PC-3 (cell line): ENCODE measurements at places on chromosomes 1 and 21.
A peak's percentile ranks its signal among the peaks of the same experiment; 100 is the strongest.

DNA sequence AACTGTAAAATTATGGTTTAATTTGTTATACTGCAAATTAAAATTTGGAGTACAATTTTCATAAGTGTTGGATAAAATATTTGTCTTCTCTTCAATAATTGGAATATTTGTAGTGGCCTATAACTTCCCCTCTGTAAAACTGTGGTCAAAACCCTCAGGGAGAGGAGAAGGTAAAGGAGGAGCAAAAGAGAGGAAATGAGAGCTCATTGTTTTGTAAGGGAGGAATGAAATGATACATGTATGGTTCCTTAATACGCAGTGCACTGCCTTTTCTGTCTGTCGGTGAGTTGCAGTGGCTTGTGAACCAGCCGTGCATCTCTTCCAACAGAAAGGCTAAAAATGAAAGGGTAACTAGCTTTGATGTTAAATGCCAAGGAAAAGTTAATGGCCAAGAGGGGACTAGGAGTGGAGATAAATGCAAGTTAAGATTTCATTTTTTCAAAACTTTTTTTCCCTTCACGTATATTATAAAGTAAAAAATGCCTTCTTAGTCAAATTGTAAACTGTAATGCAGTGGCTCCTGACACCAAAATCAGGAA, 26.4 kb downstream of the LRRC8D start:
- peaks cover 16% of the 10 kb centered on the region for H3K4me1 ChIP-seq
- peaks cover 7% of the 10 kb centered on the region; the same call in 1 of the 2 replicates for H3K36me3 ChIP-seq
- DNase-seq, result no peak
- H3K4me3 ChIP-seq, result no peak overlapping the region

DNA sequence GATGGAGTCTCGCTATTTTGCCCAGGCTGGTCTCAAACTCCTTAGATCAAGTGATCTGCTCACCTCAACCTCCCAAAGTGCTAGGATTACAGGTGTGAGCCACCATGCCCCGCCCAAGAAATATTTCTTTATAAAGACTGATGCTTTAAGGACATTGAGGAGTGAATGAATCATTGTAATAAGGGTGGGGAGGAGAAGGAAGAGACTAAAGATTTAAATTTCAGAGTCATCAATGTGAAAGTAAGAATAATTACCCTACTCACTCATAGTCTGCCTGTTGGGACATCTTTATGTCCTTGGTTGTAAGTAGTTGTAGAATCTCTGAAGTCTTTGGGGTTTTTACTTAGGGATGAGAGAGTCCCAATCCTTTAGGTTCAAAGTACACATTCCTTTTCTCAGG, 7.3 kb downstream of the KDM1A start:
- H3K27ac ChIP-seq, result no peak overlapping the region
- no peaks in the 10 kb centered on the region for H3K27me3 ChIP-seq
- no peak overlapping the region for H3K4me3 ChIP-seq

DNA sequence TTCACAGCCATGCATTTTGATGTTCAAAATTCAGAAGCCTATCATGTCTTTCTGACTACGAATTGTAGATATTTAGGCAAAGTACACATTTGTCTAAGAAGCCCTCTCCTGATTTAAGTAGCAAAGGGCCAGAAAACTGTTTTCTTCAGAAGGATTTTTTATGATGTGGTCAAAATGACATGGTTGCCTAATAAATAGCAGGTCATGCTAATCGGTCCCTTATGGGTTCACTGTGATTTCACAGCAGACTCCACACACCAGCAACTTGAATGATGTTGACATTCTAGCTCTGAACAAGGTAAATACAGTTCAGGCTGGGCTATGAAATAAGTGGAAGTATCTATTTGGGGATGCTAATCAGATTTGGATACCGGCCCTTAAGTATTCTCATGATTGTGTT, 178.7 kb upstream of the DPYD start:
- H3K27ac ChIP-seq, result no peak overlapping the region
- H3K4me1 ChIP-seq, result peaks cover 25% of the 10 kb centered on the region
- H3K4me3 ChIP-seq, result no peak overlapping the region
- DNase-seq, result no peak

DNA sequence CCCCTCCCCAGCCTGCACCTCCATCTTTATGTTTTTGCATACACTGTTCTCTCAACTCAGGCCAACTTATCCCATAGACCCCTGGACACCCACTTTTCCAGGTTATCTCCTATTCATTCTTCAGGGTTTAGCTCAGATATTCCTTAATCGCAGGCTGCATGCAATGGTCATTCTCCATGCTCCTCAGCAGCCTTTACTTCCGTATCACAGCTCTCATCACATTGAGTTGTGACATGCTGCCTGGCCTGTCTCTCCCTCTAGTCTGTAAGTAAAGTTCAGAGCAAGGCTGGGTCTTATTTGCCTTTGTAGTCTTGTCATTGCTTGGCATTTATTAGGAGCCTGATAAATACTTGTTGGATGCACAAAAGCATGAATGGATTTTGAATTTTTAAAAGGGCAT, 6.9 kb downstream of the DNAJC6 start:
- no peak for DNase-seq
- H3K4me3 ChIP-seq, result no peak overlapping the region
- no peaks in the 10 kb centered on the region for H3K27me3 ChIP-seq
- H3K27ac ChIP-seq, result no peak overlapping the region

GRCh38 chr1:98177751-98178150, 256.9 kb upstream of the DPYD start:
- 0 out of 2 replicates have a peak, but pooled peaks cover 4% of the 10 kb centered on the region for H3K4me1 ChIP-seq
- no peak overlapping the region for H3K27ac ChIP-seq
- DNase-seq, result no peak
- no peaks in the 10 kb centered on the region for H3K36me3 ChIP-seq
- H3K27me3 ChIP-seq, result no peaks in the 10 kb centered on the region
- no peak overlapping the region for H3K4me3 ChIP-seq

DNA sequence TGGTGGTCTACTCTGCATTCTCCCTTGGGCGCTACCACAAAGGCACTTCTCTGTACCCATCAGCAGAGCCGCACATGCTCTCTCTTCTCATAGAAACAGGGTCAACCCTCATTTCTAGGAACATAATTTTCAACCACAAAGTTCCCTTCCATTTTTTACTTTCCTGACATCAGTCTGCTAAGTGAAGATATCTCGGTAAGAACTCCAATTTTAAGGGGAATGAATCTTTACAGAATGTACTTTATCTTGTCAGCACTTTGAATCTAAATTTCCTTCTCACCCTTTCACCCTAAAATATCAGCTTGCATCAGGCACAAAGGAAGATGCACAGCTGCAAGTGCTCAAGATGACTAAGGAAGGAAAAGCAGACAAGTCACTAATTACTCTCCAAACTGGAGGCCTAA, 545.9 kb downstream of the SMYD3 start:
- no peak for DNase-seq
- H3K4me3 ChIP-seq, result no peak overlapping the region
- no peak overlapping the region for H3K27ac ChIP-seq
- no peaks in the 10 kb centered on the region for H3K27me3 ChIP-seq

DNA sequence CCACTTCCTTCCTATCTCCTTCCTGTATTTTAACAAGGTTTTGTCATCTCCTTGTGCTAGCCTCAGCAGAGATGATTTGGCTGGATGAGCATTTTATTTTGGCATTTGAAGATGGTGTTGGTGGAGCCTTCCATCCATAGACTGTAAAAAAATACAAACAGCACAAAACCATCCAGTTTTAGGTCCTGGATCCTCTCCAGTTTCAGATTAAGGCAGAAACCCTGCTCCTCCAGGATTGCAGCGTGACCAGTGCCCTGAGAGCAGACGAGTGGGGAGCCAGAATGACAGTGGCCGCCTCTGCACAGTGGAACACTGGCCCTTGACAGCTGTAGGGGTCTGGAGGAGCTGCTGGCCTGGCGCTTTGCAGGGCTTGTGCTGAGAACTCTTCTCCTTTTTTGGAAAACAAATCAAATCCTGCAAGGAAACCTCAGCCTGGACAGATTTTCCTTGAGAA, 72.2 kb upstream of the GADD45A start:
- no peak overlapping the region for H3K4me3 ChIP-seq
- no peaks in the 10 kb centered on the region for H3K36me3 ChIP-seq
- no peaks in the 10 kb centered on the region for H3K27me3 ChIP-seq
- peaks cover 23% of the 10 kb centered on the region for H3K4me1 ChIP-seq
- DNase-seq, result peak; percentile 35

- no peak overlapping the region for H3K4me3 ChIP-seq
- no peaks in the 10 kb centered on the region for H3K36me3 ChIP-seq
- H3K27me3 ChIP-seq, result no peaks in the 10 kb centered on the region
- no peaks in the 10 kb centered on the region for H3K4me1 ChIP-seq
- no peak for DNase-seq
- H3K27ac ChIP-seq, result no peak overlapping the region
These were observed 31.8 kb upstream of the CSF3R start for GRCh38 chr1:36514501-36514900.

- DNase-seq, result no peak
- no peak overlapping the region for H3K27ac ChIP-seq
- H3K27me3 ChIP-seq, result no peaks in the 10 kb centered on the region
These were observed 28.5 kb downstream of the DENND2C start for GRCh38 chr1:114641377-114641776.

DNA sequence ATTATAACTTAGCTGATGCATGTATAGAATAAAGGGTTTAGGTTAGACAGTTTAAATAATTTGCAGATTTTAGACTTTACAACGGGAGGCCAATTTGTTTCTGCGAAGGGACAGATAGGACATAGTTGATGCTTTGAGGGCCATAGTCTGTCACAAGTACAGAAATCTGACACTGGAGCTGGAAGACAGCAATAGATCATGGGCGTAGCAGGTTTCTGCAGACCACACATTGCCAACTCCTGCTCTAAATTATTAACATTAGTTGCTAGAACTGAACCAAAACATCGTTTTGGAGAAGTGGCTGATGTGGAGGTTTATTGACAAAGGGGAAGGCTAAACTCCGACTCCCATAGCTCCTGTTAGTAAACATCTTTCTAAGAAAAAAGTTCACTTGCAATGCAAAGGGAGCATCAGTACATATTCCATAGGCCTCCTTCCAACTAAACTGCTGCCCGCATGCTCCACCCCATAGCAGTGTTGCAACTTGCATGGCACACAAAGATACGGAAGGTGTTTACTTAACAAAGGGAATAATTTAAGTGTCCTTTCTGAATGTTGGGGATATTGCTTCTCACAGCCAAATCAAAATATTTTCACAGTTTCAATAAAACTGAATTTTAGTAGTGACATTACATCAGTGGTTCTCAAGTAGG, 862.0 kb upstream of the CXADR start:
- H3K27ac ChIP-seq, result no peak overlapping the region
- no peak overlapping the region for H3K4me3 ChIP-seq
- H3K27me3 ChIP-seq, result 0 out of 2 replicates have a peak, but pooled peaks cover 4% of the 10 kb centered on the region
- no peak for DNase-seq

DNA sequence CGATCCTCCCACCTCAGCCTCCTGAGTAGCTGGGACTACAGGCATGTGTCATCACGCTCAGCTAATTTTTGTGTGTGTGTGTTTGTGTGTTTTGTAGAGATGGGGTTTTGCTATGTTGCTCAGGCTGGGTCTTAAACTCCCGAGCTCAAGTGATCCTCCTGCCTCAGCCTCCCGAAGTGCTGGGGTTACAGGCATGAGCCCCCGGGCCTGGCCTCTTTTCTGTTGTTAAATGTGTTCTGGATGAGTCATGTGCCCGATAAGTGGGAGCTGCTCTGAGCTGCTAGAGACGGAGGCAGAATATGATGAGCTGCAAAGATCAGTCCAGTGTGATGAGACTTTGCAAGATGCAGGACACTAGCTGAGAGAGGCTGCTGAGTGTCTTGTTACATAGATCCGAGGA, 75.5 kb downstream of the VPS13D start:
- DNase-seq, result no peak
- H3K27ac ChIP-seq, result no peak overlapping the region
- peaks cover 19% of the 10 kb centered on the region for H3K36me3 ChIP-seq
- no peaks in the 10 kb centered on the region for H3K4me1 ChIP-seq
- H3K27me3 ChIP-seq, result no peaks in the 10 kb centered on the region

GRCh38 chr1:156707417-156708217, 2.2 kb upstream of the CRABP2 start:
- no peak overlapping the region for H3K27ac ChIP-seq
- no peaks in the 10 kb centered on the region for H3K27me3 ChIP-seq
- no peak overlapping the region for H3K4me3 ChIP-seq
- peaks cover 58% of the 10 kb centered on the region for H3K4me1 ChIP-seq
- no peaks in the 10 kb centered on the region for H3K36me3 ChIP-seq

DNA sequence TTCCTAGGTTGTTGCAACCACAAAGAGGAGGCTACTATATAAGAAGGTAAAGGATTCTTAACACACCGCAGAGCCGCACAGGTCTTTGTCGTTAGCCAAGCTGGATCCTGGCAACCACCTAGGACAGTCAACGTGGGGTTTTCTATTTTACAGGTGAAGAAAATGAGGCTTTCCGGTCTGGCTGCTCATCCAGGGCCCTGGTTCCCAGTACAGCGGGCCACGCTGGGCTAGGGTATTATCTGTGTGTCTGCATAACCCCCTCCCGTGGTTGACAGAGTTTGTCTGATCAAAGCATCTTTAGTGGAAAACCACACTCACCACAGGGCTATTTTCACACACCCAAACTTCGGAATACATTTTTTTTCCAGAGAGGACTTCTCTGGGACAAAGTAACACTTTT, 39.0 kb upstream of the PDE9A start:
- DNase-seq, result no peak
- no peak overlapping the region for H3K4me3 ChIP-seq
- no peak overlapping the region for H3K27ac ChIP-seq

GRCh38 chr1:181551249-181551648, 67.9 kb downstream of the CACNA1E start:
- H3K4me1 ChIP-seq, result no peaks in the 10 kb centered on the region
- H3K4me3 ChIP-seq, result no peak overlapping the region
- no peaks in the 10 kb centered on the region for H3K36me3 ChIP-seq
- no peak for DNase-seq
- H3K27me3 ChIP-seq, result peaks cover 13% of the 10 kb centered on the region; the same call in 1 of the 2 replicates

GRCh38 chr1:2341706-2342383, 49.5 kb downstream of the MORN1 start:
- H3K4me3 ChIP-seq, result no peak overlapping the region
- H3K27ac ChIP-seq, result no peak overlapping the region
- DNase-seq, result no peak
- no peaks in the 10 kb centered on the region for H3K4me1 ChIP-seq
- no peaks in the 10 kb centered on the region for H3K27me3 ChIP-seq

GRCh38 chr1:16886860-16887605, 8.7 kb upstream of the RNU1-2 start:
- no peaks in the 10 kb centered on the region for H3K27me3 ChIP-seq
- peaks cover 10% of the 10 kb centered on the region; the same call in 1 of the 2 replicates for H3K4me1 ChIP-seq
- H3K27ac ChIP-seq, result no peak overlapping the region

DNA sequence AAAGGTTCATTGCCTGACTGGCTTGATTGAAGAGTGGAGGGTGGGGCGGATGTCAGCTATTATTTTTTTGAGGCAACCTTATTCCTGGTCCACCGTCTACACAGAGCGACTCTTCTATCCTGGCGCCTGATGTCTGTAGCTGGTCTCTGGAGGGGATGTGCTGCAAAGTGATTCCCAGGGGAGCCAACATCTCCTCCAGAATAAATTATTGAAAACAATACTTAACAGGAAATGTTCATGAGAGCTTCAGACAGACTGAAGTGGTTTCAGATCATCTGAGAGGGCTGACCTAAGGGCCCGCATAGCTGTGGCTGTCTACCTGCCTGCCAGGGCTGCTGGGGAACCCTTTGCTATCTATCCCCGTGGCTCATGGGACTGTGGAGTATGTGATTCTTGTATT, 66.7 kb downstream of the TEX35 start:
- no peaks in the 10 kb centered on the region for H3K27me3 ChIP-seq

- DNase-seq, result peak; percentile 97
- H3K4me1 ChIP-seq, result peaks cover 7% of the 10 kb centered on the region; the same call in 1 of the 2 replicates
- H3K36me3 ChIP-seq, result no peaks in the 10 kb centered on the region
- no peak overlapping the region for H3K27ac ChIP-seq
These were observed 83.1 kb downstream of the HHIPL2 start for GRCh38 chr1:222464841-222465210.

- no peaks in the 10 kb centered on the region for H3K4me1 ChIP-seq
- H3K36me3 ChIP-seq, result no peaks in the 10 kb centered on the region
- H3K27me3 ChIP-seq, result no peaks in the 10 kb centered on the region
- DNase-seq, result no peak
- no peak overlapping the region for H3K4me3 ChIP-seq
- H3K27ac ChIP-seq, result no peak overlapping the region
These were observed 8.3 kb downstream of the SHISAL2A start for GRCh38 chr1:52641307-52641706.
